ENCODE measurements at places on chromosomes 1 and 21. TPM values are rescaled to one million over a fixed set of nuclear protein-coding genes. Genes with fewer than 3 reads are reported as not detected.

Gene ADGRB2
- total RNA-seq: 4.2 TPM

Gene CFAP126
- total RNA-seq: not detected

Gene CHI3L2
- total RNA-seq: not detected

Gene RGS13
- 1.2 TPM for total RNA-seq

Gene DNASE2B
- total RNA-seq: not detected

Gene CASZ1
- total RNA-seq: 39.1 TPM

All from transverse colon (tissue), 4 donors.